GM23248 (cell line): ENCODE measurements at places on chromosomes 13 and 19. TPM values are rescaled to one million over a fixed set of nuclear protein-coding genes. Genes with fewer than 3 reads are reported as not detected.

ZNF628 gene
- polyA plus RNA-seq: 1.1 TPM in 2 replicates

FLT3 gene
- not detected in 2 replicates for polyA plus RNA-seq

IL4I1 gene
- polyA plus RNA-seq: 0.66 and 0.91 TPM in 2 replicates

WDR88 gene
- polyA plus RNA-seq: 0.10 TPM in 2 replicates

ACP7 gene
- polyA plus RNA-seq: 0.30 and 0.47 TPM in 2 replicates

ZNF350 gene
- 7.3 and 9.0 TPM in 2 replicates for polyA plus RNA-seq

KLK4 gene
- polyA plus RNA-seq: not detected in 2 replicates

DACT3 gene
- 0.63 and 0.66 TPM in 2 replicates for polyA plus RNA-seq

TRPM4 gene
- polyA plus RNA-seq: 15.8 and 20.1 TPM in 2 replicates

ZNF91 gene
- 6.9 and 8.2 TPM in 2 replicates for polyA plus RNA-seq

CACNA1A gene
- polyA plus RNA-seq: 2.3 and 3.0 TPM in 2 replicates

SIAH3 gene
- not detected in 2 replicates for polyA plus RNA-seq

GPR4 gene
- 0.51 and 1.6 TPM in 2 replicates for polyA plus RNA-seq

MEIOSIN gene
- not detected in 2 replicates for polyA plus RNA-seq

ZNF132 gene
- 4.5 and 5.8 TPM in 2 replicates for polyA plus RNA-seq

CLASRP gene
- polyA plus RNA-seq: 9.2 and 10.1 TPM in 2 replicates

TEX101 gene
- not detected in 2 replicates for polyA plus RNA-seq

PRR19 gene
- 0.84 and 1.1 TPM in 2 replicates for polyA plus RNA-seq

ZNF415 gene
- polyA plus RNA-seq: 7.9 and 8.9 TPM in 2 replicates

USHBP1 gene
- not detected in 2 replicates for polyA plus RNA-seq

RASIP1 gene
- polyA plus RNA-seq: 0.09 and 0.44 TPM in 2 replicates

ATP11A gene
- 4.4 and 5.0 TPM in 2 replicates for polyA plus RNA-seq

TNFSF11 gene
- polyA plus RNA-seq: not detected in 2 replicates

CRX gene
- polyA plus RNA-seq: not detected in 2 replicates

SPART gene
- 66.3 and 72.8 TPM in 2 replicates for polyA plus RNA-seq

POSTN gene
- 233 and 237 TPM in 2 replicates for polyA plus RNA-seq

PDE4C gene
- polyA plus RNA-seq: 0.40 and 1.0 TPM in 2 replicates

TTYH1 gene
- 0.05 TPM in 2 replicates for polyA plus RNA-seq

LYPD5 gene
- polyA plus RNA-seq: 1.1 and 1.4 TPM in 2 replicates

OR1I1 gene
- polyA plus RNA-seq: not detected in 2 replicates

SPIB gene
- not detected in 2 replicates for polyA plus RNA-seq

MTMR6 gene
- 25.5 and 26.1 TPM in 2 replicates for polyA plus RNA-seq

IGFL2 gene
- polyA plus RNA-seq: not detected in 2 replicates

LGALS7 gene
- polyA plus RNA-seq: not detected in 2 replicates

CAMSAP3 gene
- not detected in 2 replicates for polyA plus RNA-seq

SULT2B1 gene
- polyA plus RNA-seq: not detected in 2 replicates

CYP4F3 gene
- polyA plus RNA-seq: not detected in 2 replicates

ZNF234 gene
- 4.7 and 6.2 TPM in 2 replicates for polyA plus RNA-seq

RASGRP4 gene
- polyA plus RNA-seq: not detected in 2 replicates

CA11 gene
- polyA plus RNA-seq: 2.7 and 3.5 TPM in 2 replicates

DMAC2 gene
- polyA plus RNA-seq: 49.2 and 50.6 TPM in 2 replicates

ZNF418 gene
- polyA plus RNA-seq: 1.0 and 2.2 TPM in 2 replicates

ZNF112 gene
- polyA plus RNA-seq: 4.2 and 5.6 TPM in 2 replicates
